Eye (tissue), 1 donor: ENCODE measurements at places on chromosomes 3 and 15.
A peak's percentile ranks its signal among the peaks of the same experiment; 100 is the strongest.

DNA sequence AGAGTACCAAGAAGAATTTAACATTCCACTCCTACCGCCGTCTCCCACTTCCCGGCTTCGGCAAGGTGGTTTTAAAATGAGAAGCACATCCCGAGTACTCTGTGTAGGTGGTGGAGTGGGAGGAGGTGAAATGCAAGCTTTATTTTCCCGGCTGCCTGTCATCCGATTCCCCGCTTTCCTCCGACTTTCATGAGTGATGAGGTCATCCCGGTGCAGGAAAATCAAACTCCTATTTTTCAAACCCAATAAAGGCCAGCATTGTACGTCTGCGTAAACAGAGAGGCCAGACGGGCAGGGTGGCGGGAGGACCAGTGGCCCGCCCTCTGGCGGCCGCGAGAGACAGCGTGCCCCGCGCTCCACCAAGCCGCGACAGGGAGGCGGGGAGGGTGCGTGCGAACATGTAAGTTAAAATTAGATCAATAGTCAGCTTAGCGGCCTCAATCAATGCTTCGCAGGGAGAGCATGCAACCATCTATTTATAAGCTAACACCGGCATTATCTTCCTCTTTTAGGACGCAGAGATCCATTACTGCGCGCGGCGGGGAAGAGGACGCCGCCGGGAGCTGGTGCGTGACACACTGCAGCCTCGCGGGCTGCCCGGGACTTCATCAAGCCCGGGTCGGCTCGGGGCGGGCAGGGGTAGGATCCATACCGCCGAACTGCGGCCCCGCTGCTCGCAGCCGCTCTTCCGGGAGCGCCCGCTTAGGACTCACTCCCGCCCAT is 163.3 kb downstream of the CD47 start:
- DNase-seq: peak; percentile 92

GRCh38 chr3:46013316-46014094 is 13.8 kb downstream of the XCR1 start:
- DNase-seq: no peak

GRCh38 chr15:85474700-85475316 is 94.4 kb downstream of the AKAP13 start:
- DNase-seq: no peak

- no peak for DNase-seq
These were observed 449 bp downstream of the RAF1 start for GRCh38 chr3:12663401-12663935.

DNA sequence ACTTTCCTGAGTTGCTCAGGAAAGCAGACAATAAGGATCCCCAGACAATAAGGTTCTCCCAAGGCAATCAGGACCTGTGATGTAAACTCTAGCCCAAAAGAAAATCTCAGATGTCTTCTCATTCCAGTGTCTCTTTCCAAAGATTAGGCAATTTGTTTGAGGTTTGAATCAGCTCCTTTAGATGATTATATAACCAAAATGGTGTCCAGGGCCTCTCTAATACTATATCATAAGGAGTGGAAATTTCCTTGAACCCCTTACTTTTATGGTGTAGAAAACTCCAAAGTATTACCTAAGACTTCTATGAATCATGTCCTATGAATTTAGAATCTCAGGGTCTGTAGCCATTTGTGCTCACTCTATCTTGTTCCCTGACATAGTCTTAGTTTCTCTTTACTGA is 65.9 kb downstream of the GPR176 start:
- DNase-seq: no peak

GRCh38 chr3:155327430-155327829 is 33.9 kb upstream of the STRIT1 start:
- no peak for DNase-seq

DNA sequence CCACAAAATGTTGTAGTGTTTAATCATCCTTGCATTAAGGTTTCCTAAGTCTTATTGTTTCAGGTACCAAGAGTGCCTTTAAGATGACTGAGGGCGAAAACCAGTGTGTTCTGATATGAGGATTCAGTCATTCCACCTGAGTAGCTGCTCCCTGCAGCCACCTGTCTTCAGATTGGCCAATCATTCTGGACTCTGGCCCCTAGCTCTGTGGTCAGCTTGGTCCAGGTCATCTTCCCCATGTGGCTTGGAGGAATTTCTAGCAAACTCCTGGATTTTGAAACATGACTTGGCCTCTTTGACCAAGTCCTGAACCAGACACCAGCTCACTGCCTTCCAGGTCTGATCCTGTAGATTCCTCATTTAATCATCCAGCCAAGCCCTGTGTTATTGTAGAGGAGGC is 7.8 kb upstream of the SLC7A14 start:
- no peak for DNase-seq

GRCh38 chr3:194103505-194103904 is 32.4 kb upstream of the HES1 start:
- peak; percentile 66 for DNase-seq

GRCh38 chr15:64096668-64097384 is 1.0 kb downstream of the SNX1 start:
- DNase-seq: no peak

GRCh38 chr15:46312133-46312740 is 677.4 kb downstream of the SQOR start:
- peak; percentile 96 for DNase-seq

- no peak for DNase-seq
These were observed 27.3 kb downstream of the SPTSSB start for GRCh38 chr3:161343986-161344385.

- DNase-seq: no peak
These were observed 35.4 kb downstream of the OSBPL10 start for GRCh38 chr3:31945738-31946052.
